ENCODE measurements at places on chromosomes 5 and 9.

- peak; percentile 59 for DNase-seq
Measured at GRCh38 chr5:2039180-2039531, 156.4 kb upstream of the IRX4 start.

GRCh38 chr5:53411388-53411787, 69.0 kb upstream of the FST start:
- DNase-seq: no peak

- DNase-seq: no peak
Measured at GRCh38 chr5:83084336-83084735, 7.0 kb downstream of the XRCC4 start.

- DNase-seq: no peak
Measured at GRCh38 chr5:38207343-38207742, 51.0 kb upstream of the EGFLAM start.

GRCh38 chr9:123002754-123003153, 30.7 kb upstream of the GPR21 start:
- DNase-seq: no peak

GRCh38 chr9:20646656-20647055, 24.4 kb upstream of the MLLT3 start:
- no peak for DNase-seq

DNA sequence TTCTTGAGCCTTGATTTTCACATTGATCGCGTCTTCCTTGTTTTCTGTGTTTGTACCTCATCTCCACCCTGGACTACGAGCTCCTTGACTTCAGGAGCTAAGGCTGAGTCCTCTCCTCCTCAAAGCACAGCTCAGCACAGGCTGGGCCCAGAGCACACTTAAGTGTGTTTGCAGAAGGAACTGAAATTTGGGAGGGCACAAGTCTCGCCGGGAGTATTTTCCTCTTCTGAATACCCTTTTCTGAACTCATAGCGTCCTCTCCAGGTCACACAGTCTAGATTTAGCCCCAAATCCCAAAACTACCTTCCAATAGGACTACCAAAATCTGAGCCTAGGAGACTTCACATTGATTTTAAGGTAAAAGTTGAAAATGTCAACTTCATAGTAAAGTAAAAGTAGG, 41.6 kb downstream of the TSTD2 start:
- no peak for DNase-seq

- DNase-seq: no peak
Measured at GRCh38 chr9:123302348-123303214, 34.2 kb upstream of the STRBP start.

GRCh38 chr9:127358770-127359169, 38.2 kb upstream of the SLC2A8 start:
- DNase-seq: no peak

- DNase-seq: no peak
Measured at GRCh38 chr5:132828846-132829494, 1.5 kb downstream of the SHROOM1 start.

DNA sequence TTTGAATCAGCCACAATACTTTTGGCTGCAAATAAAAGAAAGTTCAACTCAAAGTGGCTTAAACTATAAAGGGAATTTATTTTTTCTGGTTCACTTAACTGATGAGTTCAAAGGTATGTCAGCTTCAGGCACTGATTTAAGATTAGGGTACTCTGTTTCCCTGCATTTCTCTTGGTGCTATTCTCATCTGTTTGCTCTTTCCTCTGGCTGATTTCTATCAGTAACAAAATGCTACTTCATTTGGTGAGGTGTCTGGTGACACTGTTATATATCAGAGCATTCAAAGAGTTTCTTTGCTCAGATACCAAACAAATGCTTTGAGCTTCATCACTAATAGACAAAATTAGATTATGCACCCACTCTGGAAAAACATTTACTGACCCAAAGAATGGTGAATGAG, 65.9 kb upstream of the HTR4 start:
- no peak for DNase-seq

DNA sequence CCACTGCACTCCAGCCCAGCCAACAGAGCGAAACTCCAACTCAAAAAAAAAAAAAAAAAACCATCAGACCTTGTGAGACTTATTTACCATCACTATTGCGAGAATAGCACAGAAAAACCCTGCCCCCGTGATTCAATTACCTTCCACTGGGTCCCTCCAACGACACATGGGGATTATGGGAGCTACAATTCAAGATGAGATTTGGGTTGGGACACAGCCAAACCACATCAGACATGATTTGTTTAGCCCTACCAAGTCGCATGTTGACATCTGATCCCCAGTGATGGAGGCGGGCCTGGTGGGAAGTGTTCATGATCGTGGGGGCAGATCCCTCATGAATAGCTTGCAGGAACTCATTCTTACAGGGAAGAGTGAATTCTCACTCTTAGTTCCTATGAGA, 26.6 kb downstream of the MYO10 start:
- no peak for DNase-seq

DNA sequence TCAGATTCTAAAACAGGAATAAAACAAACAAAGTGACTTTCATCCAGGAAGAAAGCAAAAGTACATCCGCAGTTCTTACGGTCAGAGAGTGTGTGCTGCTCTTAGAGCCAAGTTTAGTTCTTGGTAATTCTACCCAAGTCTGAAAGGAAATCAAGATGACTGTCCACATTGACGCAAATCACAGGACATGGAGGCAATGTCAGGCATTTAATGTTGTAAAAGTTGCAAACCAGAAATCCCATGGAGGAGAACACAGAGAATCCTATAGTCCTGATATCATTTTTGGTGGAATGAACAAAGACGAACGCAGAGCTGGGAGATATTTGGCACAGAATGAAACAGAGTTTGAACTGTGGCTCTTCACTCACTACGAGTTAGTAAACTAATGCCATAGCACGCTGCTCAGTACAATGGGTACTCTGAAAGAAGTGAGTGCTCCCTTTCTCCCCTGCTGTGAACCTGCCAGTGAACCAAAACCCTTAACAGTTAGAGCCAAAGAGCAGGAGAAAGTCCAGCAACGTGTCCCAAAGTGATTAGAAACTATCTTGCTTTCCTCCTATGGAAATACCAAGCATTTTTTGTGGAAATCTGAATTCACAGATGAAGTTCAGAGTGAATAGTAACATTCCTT, 74.3 kb downstream of the MUSK start:
- DNase-seq: no peak

DNA sequence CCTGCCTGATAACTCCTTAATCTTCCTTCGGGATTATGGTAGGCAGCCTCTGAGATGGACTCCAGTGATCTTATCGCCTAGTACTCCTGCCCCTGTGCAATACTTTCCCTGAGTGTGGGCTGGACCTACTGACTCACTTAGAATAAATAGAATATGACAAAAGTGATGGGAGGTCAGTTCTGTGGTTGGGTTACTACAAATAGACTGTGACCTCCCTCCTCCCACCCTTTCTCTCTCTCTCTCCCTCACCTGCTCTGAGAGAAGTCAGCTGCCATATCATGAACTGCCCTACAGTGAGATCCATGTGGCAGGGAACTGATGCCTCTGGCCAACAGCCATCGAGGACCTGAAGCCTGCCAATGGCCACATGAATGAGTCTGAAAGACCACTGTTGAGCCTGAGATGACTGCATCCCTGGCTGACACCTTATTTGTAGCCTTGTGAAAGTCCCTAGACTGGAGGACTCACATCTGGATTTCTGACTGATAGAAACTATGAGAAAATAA, 31.7 kb downstream of the NRG2 start:
- no peak for DNase-seq

- DNase-seq: no peak
Measured at GRCh38 chr5:180304431-180305375, 12.8 kb upstream of the MAPK9 start.

DNA sequence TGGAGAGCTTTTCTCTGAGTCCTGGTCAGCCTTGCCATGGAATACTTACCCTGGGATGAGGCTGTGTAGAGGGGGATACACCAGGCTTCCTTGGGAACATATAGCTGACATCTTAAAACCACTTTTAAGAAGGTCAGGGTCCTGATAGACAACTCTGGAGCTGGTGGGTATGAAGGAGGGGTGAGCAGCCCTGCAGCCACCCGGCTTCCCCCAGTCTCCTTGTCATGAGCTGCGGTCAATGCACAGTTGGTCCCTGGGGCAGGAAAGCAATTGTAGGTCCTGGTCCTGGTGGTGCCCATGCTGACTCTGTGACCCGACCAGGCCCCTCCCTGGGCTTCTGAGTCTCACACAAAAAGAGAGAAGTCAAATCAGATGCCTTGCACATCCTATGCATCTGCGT, 63.6 kb downstream of the MRPL36 start:
- peak; percentile 24 for DNase-seq

DNA sequence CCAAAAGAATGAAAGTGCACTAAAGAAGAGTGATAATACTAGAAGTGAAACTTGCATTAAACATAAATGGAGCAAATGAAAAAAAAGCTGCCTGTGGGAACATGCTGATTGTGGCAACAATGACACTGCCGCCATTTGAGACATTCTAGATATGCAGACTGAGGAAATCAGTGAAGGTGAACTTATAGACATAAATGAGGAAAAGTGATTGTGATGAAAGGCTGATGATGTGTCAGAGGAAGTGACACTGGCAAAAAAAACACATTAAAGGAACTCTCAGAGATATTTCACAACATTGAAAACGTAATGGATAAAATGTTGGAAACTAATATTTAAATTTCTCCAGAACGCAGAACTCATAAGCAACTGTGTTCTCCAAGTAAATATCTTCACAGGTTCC, 1.2 kb downstream of the ERCC8 start:
- DNase-seq: no peak

GRCh38 chr5:147688656-147689356, 93.7 kb downstream of the JAKMIP2 start:
- DNase-seq: no peak

GRCh38 chr5:58681943-58682342, 99.1 kb downstream of the RAB3C start:
- no peak for DNase-seq

DNA sequence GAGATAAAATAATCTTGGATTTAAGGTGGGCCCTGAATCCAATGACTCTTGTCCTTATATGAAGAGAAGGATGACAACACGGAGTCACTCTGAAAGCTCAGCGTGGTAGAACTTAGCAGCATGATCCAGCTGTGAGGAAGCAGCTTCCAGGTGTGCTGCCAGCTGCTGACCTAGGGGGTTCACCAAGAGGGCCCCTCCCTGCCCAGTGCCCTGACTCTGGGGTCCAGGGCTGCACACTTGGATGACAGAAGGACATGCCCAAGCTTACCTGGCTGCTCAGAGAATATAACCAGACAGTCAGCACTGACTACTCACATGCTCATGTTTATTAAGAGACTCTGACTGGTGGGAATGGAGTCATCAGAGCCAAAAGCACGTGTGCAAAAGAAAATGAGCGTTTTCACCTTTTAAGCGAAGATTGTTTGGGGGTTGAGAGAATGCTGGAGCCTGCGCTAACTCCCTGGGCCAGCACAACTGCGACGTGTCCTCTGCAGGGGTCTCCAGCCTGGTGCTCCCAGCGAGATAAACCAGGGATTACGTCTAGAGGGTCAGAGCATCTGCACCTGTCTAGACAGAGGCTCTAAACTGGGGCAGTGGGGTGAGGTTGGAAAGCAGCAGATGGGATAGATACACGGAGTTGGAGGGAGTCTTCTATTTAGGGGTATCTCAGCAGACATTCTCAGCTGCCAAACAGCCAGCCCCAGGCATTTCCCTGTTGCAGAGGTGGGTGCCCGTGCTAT, 41.3 kb downstream of the ROPN1L start:
- no peak for DNase-seq

DNA sequence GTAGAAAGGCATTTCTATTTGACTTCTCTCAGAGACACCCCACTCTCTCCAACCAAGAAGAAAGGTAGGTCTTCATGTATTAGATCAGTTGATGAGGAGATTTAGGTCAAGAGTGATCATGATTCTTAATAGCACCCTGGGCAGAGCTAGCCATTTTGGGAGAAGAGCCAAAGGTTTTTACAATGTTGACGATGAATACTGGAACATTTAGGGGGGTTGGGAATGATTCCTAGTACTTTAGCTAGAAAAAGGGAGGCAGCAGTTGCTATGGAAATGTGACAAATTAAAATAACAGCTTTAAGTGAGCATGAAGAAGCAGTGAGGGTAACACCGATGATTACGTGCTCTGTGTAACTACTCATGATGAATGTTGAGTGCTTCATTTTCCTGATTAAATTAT, 9.5 kb upstream of the RPS23 start:
- no peak for DNase-seq

GRCh38 chr5:102154291-102154690, 141.8 kb downstream of the SLCO4C1 start:
- DNase-seq: no peak

- DNase-seq: no peak
Measured at GRCh38 chr5:147658293-147658932, 124.1 kb downstream of the JAKMIP2 start.

DNA sequence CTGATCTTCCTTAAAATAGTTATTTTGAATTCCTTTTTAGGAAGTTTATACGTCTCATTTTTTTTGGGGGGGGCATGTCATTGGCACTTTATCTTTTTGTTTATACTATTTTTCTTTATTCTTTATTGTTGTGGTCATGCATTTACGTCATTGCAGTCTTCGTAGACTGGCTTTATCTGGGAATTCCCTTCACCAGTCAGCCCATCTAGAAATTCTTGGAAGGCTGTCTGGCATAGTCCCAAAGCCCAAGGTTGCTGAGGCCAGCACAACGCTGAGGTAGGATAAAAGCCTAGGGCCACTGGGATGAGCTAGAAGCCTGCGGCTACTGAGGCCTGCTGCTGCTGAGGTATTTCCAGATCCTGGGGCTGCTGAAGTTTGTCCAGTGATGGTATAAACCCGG, 121.5 kb downstream of the ISOC1 start:
- no peak for DNase-seq

GRCh38 chr5:155150012-155150411, 136.5 kb downstream of the KIF4B start:
- DNase-seq: no peak

- no peak for DNase-seq
Measured at GRCh38 chr5:112554101-112554977, 135.3 kb upstream of the EPB41L4A start.

DNA sequence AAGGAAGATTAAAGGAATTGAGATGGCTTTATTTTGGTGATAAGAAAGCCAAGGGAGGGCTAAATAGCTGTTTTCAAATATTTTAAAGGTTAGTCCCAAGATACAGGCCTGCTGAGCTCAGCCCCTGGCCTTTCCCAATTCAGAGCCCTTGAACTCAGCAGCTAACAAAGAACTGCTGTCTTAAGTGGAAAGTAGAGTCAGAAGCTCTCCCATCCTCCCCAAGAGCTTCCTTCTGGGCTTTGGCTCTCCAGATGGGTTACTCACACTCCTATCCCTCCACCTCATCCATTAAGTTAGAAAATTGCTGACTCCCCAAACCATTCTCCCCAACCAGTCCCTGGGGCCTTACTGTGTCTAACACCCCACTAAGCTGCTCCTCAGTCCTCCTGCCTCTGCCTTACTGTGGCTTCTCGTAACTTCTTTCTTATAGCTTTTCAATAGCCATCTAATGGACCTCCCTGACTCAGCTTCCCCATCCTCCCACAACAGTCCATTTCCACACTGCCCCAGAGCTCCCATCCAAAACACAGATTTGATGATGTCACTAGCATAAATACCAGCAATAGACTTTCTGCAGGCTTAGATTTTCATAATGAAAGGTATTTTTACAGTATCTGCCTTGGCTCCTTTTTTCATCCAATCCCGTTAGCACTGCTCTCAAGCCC, 239.1 kb downstream of the ENC1 start:
- DNase-seq: no peak
